ENCODE measurements at places on chromosomes 13 and 19.

DNA sequence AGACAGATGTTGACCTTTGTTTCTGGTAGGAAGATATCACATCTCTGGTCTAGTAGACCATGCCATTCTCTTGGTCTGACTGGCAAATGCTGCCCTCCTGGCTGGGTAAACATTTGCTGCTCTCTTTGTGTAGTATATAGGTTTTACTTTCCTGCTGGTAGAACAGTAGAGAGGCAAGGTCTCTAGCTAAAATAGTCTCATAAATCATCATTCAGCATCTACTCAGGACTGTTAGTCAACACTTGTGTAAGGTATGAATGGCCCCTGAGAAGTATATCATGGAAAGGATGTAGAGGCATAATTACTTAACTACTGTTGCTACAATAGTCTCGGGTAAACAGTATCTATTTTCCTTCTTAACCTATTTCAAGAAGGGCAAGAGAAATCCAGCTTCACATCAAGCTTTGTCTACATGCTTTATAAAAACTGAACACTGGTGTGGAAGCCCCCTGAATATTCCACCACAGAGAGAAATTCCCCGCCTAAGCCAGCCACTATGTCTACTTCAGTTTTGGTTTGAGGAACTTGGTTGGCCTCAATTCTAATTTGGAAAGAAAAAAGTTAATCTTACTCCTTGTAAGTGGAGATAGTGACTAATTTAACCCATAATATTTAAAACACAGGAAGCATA, 18.4 kb upstream of the MYCBP2 start:
- no peak for DNase-seq

DNA sequence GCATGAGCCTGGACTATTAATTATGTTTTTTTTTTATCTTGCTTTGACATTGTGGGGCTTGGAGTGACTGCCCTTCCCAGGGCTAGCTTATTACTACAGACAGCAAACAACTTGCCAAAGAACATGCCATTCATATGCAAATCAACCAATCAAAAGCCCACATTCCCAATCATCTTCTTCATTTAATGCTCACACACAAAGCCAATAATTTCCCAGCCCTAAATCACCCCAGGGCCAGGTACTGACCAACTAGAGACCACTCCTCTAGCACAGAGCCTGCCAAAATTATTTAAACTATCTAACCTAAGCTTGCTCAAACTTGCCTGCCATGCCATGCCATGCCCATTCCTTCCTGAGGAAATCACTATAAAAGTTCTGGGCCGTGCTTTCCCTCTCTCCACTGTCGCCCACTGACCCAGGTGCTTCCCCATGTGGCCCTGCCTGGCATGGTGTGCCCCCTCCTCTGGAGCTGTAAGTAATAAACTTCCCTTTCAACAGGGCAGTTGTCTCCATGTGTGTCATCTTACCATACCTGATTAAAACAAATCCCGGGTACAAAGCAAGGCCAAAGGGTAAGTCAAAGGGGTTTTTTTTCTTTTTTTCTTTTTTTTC, 15.7 kb downstream of the PBX4 start:
- no peak for DNase-seq

DNA sequence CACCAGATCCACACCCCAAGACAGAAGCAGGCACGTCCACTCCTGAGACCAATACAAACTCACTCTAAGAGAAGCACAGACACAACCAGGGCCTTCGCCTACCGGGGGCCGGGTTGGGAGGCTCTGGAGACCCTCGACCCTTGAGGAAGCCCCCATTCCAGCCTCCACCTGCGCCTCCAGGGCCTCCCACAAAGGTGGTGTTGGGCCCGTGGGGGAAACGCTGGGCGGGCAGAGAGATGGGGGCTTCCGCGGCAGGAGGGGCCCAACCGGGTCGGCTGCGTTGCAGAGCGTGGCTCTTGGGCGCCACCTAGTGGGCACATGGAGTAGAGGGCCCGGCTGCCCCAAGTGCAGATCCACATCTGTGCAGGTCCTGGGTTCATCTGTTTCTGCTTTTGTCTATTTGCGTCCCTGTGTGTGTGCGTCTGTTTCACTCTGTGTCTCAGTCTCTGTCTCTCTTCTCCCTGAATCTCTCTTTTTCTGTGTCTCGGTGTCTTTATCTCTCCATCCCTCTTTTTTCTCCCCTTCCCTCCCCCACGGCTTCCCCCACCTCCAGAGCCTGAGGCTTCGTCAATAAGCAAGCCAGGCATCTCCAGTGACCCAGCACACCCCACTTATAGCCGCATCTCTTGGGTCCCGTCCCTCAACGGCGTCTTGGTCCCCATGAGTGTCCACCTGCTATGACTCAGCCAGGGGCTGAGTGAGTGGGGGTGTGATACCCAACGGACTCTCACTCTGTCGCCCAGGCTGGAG, 10.5 kb upstream of the TINCR start:
- no peak for DNase-seq

GRCh38 chr19:56597696-56598095, 2.6 kb downstream of the ZNF71 start:
- DNase-seq = no peak

- DNase-seq = no peak
Observed at GRCh38 chr13:102913914-102914313, 68.1 kb downstream of the ERCC5 start.

DNA sequence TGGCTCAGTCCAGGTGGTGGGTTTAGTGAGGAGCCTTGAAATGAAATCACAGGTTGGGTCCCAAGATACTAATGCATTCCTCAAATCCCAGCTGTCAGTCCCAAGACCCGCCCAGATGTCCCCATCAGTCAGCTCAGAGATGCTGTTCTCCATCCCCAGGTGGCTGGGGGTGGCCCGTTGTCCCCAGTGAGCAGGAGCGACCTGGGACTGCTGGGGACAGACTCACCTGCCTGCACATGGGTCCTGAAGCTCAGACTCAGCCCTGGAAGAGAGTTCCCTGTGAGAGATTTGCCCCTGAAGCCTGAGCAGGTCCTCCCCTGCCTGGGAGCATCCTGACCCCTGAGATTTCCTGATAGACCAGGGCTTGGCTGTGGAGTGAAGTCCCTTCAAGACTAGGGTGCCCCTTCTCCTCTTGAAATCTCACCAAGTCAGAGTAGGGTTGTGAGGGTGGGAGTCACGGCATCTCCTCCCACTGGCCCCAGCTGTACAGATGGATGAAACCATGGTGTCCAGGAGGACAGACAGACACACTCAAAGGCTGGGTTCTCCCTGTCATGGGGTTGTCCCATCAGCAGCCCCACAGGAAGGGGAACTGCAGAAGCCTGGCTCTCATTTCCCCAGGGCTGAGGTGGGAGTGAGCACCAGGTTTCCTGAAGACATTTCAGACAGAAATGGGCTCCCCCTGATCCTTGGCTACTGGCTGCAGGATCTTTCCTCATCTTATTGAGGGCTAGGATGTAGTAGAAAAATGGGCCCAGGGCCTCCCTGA, 14.4 kb downstream of the LILRA5 start:
- DNase-seq = no peak

DNA sequence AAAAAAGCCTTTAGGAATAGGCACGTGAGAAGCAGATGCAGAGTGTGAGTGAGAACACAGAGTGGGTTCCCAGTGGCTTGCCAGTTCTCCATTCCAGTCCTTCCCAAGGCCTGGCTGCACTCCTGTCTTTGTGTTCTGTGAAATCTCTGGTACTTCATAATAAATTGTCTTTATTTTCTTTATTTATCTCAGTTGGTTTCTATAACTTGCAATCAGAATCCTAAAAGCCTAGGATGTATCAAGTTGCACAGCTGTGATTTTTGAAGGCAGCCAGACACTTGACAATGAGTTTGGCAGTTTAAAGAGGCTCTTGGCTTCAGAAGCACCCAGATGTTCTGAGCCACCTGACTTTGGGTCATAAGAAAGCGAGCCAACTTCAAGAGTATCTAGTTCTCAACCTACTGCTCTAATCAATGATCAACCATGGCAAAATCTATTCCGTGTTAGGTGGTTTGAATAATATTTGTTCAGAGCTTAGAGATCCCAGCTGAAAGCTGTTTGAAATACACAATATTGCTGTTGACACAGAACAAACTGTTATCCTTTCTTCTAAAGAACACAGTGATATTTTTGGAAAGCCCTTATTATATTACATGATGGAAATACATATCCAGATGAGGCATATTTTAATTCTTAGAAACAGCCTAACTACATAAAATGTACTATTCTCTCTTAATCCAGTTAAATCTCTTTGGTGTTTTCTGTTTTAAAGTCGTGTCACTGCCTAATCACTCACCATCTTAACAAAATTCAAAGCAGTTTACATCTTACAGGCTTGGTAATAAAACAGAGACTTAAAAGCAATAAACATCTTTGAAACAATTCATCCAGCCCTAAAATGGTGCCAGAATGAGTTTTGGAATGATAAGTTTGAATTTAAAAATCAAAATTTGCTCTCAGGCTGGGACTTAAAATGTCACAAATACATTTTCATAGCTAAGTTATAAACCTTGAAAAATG, 483.0 kb upstream of the NBEA start:
- no peak for DNase-seq

- no peak for DNase-seq
Observed at GRCh38 chr13:95650696-95651095, 6.2 kb upstream of the DZIP1 start.

DNA sequence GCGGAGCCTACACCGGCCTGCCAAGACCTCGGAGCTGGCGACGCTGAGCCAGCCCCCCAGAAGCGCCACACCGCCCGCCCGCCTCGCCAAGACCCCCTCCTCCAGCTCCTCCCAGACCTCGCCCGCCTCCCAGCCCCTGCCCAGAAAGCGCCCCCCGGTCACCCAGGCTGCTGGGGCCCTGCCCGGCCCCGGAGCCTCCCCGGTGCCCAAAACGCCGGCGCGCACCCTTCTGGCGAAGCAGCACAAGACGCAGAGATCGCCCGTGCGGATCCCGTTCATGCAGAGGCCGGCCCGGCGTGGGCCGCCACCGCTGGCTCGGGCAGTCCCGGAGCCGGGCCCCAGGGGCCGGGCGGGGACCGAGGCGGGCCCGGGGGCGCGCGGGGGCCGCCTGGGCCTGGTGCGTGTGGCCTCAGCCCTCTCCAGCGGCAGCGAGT, 10.2 kb downstream of the C19orf25 start:
- no peak for DNase-seq

- DNase-seq = no peak
Observed at GRCh38 chr19:51002089-51002532, 707 bp upstream of the KLK8 start.

DNA sequence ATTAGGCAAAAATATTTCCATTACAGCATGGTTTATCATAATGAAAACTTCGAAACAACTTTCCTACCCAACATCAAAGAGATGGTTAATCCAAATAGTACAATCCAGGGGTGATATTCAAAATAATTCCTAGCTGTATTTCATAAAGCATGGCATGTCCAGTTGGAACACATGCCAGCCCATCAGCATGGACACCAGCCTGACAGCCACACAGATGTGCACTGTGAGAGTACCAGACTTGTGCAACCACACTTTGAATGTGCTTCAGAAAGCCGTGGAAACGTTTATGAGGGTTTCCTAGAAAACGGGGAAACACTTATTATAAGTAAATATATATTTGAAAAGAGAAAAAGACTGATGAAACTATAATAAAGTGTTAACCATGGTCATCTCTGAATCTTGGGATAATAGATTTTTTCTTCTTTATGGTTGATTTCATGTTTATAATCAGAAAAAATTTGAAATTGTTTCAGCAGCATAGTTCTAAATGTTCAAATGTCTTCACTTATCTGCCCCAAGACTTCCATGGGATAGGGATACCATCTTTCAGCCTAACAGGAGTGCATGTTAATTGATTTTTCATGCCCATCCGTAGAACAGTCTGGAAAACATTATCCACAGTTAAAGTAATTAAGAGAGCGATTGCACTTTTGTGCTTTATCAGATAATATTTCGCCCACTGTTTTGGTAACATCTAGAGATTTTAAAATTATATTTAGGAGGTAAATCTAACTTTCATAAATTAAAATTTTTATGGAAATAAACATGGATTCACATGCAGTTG, 242.6 kb upstream of the IRS2 start:
- DNase-seq = no peak

DNA sequence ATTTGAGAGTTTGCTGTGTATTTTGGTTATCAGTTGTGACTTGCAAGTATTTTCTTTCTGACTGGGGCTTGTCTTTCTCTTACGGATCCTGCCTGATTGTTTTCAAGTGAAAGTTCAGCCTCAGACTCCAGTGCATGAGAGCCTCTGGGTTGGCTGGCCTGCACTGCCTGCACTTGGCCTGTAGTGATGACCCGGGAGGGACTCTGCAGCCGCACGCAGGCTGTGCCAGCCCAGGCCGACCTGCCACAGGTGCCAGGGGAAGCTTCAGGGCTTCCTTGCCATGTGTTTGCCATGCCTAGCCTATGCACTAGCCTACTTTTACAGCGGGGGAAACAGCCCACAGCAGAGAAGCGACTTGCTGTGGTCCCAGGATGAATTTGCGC, 77.0 kb downstream of the KDM4B start:
- DNase-seq = no peak

DNA sequence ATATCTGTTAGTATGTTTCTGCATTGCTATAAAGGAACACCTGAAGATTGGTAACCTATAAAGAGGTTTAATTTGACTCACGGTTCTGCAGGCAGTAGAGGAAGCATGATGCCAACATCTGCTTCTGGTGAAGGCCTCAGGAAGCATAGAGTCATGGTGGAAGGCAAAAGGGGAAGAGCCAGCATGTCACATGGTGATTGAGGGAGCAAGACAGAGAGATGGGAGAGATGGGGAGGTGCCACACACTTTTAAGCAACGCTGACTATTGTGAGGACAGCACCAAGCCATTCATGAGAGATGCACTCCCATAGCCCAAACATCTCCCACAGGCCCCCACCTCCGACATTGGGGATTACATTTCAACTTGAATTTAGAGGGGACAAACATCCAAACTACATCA, 32.8 kb downstream of the COG6 start:
- DNase-seq = no peak

- DNase-seq = no peak
Observed at GRCh38 chr19:16586991-16587832, 15.0 kb upstream of the SLC35E1 start.

DNA sequence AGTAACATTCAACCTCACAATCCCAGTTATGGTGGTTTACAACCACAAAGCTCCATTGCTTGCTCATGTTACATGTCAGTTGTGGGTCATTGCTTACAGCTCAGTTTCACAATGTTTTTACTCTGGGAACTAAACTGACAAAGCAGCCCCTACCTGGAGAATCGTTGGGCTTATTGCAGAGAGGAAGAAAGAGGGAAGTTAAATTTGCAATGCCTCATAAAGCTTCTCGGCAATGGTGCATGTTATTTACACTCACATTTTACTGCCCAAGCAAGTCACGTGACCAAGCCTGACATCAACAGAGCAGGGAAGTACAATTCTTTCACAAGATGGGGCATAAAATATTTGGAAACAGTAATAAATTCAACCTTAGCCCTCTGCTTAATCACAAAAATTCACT, 441.6 kb downstream of the TDRD3 start:
- DNase-seq = no peak

- DNase-seq = no peak
Observed at GRCh38 chr19:6250024-6250615, 29.7 kb downstream of the MLLT1 start.

DNA sequence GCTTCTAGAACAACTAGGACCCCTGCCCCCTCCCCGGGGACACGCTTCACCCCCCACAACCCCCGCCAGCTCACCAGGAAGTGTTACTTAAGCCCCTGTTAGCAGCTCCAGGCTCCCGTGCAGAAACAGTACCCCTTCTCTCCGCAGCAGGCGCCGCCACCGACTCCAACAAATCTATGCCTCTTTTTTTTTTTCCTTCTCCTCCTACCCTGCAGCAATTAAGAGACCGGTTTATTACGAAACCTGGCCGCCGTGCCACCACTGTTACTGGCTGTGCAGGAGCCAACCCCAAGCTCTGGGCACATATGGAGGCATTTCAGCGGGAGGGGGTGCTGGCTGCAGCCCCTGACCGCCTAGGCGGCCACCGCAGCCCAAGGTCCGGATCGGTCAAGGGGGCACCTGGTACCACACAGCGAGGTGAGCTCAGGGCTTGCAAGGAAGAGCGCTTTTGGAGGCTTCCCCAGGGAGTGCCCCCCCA, 2.4 kb downstream of the GADD45B start:
- peak; percentile 56 for DNase-seq

All from SW 1271 (cell line).